ENCODE measurements at places on chromosomes 11 and 22.

- peak; percentile 50 for DNase-seq
Observed at GRCh38 chr22:23836281-23836680, 2.5 kb downstream of the DERL3 start.

- DNase-seq = peak; percentile 61
Observed at GRCh38 chr11:67268081-67268961, 2.0 kb downstream of the GRK2 start.

DNA sequence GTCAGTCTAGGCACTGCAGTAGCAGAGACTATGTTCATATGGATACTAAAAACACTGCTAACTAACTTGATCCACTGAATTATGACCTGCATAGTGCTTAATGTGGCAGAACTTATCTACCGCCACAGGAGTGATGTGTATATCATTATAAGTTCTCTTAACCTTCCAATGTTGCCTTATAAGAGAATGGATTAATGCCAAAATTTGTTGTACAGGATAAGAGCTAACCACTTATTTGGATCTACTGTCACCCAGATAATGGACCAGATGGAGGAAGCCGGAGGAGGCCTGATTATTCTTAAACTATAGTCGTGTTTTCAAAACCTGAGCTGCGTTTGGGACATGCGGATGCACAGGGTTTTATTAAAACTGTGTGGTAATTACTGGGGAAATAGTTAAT, 1.9 kb upstream of the OR51B4 start:
- no peak for DNase-seq

- DNase-seq = no peak
Observed at GRCh38 chr11:87173185-87174039, 135.7 kb downstream of the TMEM135 start.

DNA sequence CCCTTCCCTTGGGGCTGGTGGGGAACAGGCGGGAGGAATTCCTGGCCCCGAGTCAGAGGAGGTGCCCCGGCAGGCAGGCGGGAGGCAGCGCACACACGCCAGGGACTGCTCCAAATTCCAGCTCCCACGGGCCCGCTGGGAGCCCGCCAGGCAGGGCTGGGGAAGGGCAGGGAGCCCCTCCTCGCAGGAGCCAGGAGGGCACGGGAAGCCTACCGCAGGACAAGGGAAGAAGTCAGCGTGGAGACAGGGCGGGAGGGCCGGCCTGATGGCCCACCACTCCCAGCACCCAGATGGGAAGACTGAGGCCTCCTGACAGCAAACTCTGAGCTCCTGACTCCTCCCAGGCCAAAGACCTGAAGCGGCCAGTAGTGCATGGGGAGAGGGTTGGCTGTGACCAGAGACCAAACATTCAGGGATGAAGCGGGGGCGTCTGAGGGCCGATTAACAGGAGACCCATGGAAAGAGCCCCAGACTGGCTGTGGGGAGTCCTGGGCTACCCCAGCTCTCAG, 22.4 kb downstream of the RPL3 start:
- no peak for DNase-seq

DNA sequence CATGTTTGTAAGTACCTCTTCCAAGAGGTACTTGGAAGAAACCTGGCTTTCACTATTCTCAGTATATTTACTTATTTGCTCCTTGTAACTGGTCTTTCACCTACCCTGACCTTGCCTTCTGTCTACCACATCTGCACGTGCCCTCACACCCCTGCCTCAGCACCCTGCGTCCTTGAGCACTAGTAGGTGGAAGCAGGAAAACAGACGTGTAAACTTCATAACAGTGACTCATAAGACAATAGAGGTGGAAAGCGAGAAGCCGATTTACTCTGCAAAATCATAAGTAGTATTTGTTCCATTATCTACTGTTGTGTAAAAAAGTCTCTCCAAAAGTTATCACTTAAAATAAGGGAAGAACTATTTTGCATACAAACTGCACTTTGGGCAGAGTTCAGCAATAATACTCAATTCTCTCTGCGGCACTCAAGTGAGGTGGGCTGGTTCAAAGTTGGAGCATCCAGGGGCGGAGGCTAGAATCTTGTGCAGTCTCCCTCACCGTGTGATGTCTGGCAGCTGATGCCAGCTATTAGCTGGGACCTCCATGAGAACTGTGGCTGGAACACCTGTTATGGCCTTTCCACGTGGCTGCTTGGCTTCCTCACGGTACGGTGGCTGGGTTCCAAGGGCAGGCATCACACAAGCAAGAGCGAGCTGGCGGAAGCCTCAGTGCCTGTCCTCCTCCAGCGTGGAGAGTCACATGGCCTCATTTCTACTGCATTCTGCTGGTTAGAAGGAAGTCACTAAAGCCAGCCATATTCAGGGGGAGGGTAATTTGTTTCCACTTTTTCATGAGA, 30.4 kb downstream of the PACS1 start:
- peak; percentile 78 for DNase-seq

GRCh38 chr11:34219941-34220370, 114.5 kb downstream of the NAT10 start:
- DNase-seq = peak; percentile 70

GRCh38 chr11:98003606-98004371, 1017.0 kb upstream of the CNTN5 start:
- DNase-seq = no peak

- DNase-seq = no peak
Observed at GRCh38 chr11:73800276-73800806, 12.7 kb downstream of the MRPL48 start.

- peak; percentile 90 for DNase-seq
Observed at GRCh38 chr11:304915-305843, 2.4 kb upstream of the IFITM2 start.

DNA sequence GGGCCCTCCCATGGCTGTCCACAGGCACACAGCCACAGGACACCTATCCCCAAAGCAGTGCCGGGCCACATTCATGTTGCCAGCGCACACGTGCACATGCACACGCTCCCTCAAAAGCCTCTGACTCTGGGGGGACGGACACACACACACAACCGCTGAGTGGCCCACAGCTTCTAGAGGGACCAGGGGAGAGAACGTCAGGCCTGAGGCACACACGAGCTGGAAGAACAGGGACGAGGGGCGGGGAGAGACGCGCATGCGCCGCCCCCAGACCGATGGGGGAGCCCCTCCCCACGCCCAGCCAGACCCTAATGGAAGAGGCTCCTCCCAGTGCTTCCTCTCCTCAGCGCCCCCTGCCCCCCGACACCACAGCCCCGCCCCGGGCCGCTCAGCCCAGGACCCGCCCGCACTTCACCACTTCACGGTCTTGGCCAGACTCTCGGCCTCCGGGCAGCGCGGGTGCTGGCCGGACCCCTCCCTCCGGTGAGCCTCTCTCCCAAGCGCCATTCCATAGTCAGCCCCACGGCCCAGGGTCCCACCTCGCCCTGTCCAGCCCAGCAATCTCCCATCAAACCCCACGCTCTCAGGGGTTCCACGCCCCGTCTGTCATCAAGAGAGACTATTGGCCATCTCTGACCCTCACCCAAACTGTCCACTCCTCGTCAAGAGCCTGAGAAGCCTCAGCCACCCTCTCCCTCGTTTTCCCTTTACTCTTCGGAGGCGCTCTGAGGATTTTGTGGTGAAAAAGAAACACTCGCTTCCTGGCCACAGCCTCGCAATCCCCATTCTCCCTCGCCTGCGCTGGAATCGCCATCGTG, 11.7 kb downstream of the NRXN2 start:
- DNase-seq = no peak

DNA sequence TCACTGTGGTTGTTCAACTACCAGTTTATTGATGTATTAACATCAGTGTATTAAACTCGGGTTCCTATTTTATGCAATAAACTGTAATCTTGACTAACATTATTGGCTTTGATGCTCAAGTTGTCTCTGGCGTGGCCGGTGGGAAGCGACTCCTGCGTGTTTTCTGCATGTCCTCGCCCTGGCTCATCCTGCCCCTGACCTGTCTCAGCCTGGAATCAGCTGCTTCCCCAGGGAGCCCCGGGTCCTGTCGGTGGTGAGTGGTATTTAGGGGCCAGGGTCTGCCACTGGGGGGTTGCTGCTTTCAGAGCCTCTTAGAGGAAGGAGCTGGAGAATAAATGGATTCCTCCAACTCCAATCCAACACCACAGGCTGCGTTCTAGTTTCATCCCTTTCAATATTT, 22.5 kb downstream of the IFITM10 start:
- DNase-seq = no peak

DNA sequence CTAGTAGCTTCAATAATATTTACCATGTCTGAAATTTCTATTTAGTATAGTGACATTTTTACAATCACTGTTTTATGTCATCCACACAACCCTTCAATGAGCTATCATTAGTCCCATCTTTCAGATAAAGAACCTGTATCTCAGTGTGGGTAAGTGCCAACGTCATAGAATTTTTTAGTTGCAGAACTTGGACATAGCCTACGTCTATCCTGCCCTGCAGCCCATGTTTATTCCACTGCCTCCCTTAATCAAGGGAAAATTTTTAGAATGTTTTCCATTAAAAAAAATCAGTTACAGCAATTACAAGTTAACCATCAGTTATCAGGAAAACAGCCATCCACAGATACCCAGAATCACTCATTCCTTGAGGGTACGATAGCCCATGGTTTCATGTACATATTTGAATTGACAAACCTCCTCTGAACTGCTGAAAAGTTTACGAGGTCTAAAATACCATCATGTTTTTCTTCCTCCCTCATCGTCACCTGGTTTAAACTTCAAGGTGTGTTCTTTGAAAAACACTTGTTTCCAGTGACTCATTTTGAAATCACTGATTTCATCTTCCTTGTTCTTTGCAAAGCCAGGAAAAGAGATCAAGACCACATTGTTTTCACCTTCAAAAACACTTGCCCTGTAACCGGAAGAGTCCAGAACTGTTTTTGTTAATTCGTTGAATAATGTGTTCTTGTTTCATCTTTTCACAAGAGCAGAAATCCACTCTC, 100.9 kb downstream of the FAM76B start:
- DNase-seq = no peak

- DNase-seq = no peak
Observed at GRCh38 chr22:22609291-22609690, 35.1 kb upstream of the GGTLC2 start.

DNA sequence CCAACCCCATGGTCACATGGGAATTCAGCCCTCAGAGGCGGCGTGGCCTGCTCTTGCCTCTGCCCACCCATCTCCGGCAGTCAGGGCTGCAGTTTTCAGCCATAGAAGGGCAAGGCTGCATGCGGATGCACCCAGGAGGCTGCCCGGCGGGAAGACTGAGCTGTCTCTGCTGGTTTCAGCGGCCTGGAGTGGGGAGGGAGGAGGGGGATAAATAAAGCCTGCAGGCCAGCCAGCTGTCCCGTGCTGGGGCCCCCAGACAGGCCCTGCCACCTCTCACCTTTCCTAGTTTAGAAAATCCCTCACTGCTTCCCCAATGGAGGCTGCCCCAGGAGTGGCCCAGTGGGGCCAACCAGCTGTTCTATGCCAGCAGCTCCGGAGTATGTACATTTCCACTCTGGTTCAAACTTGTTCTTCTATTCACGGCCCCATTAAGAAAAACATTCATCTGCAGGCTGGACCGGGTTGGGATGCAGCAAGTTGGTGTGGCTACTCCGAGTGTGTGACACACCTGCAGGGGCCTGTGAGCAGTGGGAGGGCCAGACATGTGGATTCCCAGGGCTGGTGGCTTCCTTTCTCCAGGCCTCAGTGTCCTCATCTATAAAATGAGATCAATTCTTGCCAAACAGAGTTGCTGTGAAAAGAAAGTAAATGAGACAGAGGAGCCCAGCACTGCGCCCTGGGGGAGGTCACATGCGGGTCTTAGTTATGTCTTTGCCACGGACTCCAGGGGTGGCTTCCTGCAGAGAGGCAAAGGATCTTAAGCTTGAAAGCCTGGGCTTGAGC, 5.0 kb downstream of the MICALL1 start:
- peak; percentile 85 for DNase-seq

GRCh38 chr22:33653532-33654063, 266.7 kb downstream of the LARGE1 start:
- DNase-seq = no peak

DNA sequence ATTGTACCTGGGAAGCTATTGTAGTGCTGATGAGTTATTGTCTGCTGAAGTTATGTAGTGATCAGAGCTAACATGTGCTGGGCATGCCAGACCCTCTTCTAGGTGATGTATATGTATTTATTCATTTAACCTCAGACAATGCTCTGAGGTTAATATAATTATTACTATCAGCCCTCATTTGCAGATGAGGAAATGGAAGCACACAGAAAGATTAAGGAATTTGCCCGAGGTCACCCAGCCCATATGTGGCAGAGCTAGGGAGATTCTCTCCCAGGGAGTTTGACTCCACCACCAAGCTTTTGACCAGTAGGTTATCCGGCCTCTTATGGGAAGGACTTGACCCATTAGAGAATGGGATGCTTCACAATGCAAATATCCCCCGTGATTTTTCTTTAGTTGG, 114.2 kb upstream of the NAV2 start:
- no peak for DNase-seq

GRCh38 chr11:68960294-68961071, 20.3 kb downstream of the MRGPRD start:
- DNase-seq = peak; percentile 60

GRCh38 chr22:26555478-26555877, 34.5 kb downstream of the TPST2 start:
- no peak for DNase-seq

GRCh38 chr11:65300621-65301275, 13.9 kb upstream of the CDC42EP2 start:
- DNase-seq = no peak

DNA sequence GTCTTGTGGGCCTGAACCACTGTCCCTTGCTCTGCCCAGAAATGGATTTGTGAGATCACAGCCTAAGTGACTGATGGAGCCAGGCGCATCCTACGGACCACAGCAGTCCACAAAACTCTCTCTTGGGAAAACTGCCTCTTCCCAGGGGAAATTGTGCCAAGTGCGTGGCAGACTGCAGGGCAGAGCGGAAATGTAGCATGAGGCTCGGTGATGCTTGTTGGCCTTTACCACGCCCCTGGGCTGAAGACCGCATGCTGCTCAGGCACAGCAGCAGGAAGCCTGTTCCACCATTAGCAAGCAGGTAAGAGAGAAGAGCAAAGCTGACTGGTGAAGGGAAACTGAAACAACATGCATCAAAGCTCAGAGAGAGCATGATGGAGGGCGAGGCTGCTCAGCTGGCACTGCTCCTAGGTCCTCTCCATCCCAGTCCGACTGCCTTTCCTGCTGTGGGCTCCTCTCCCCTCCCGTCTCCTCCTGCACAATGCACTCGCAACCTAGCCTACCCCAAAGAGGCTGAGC, 26.5 kb upstream of the SCARF2 start:
- DNase-seq = no peak

DNA sequence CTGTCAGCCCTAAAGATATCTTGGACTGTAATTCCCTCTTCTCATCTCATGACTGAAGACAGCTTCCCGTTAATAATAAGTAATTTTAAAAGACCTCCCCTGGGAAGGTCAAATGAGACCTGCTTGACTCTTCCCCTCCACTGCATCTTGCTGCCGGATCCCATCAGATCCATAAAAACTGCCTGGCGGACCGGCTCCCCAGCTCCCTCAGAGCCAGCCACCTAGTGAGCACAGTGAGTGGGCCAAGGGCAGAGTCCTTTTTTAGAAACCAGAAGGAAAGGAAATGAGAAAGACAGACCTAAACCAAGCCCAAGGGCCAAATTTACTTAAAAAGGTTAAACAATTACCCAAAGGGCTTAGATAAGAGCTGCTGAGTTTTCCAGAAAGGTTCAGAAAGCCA, 595.3 kb downstream of the OPCML start:
- no peak for DNase-seq

- DNase-seq = no peak
Observed at GRCh38 chr11:71065841-71066240, 186.5 kb downstream of the SHANK2 start.

- DNase-seq = no peak
Observed at GRCh38 chr11:9002920-9003572, 755 bp downstream of the NRIP3 start.

Measured in sigmoid colon (tissue), 7 donors.